ENCODE measurements at places on chromosomes 5 and 9. TPM values are rescaled to one million over a fixed set of nuclear protein-coding genes. Genes with fewer than 3 reads are reported as not detected.

Gene GPX3
- 1,327 TPM for total RNA-seq

Gene CHSY3
- 3.0 TPM for total RNA-seq

Gene RASGEF1C
- total RNA-seq = 0.16 TPM

Gene MLANA
- total RNA-seq = not detected

Gene PCDHB9
- total RNA-seq = 2.4 TPM

Gene CERCAM
- total RNA-seq = 25.5 TPM

Gene PPP3R2
- total RNA-seq = not detected

Gene CARTPT
- total RNA-seq = not detected

Gene FOXD4L5
- 0.09 TPM for total RNA-seq

Gene ABCA1
- total RNA-seq = 26.1 TPM

Gene KIF12
- 202 TPM for total RNA-seq

Gene SLC34A3
- 0.13 TPM for total RNA-seq

Gene ACOT12
- not detected for total RNA-seq

Gene BTNL8
- 0.19 TPM for total RNA-seq

Gene SPATA31D4
- total RNA-seq = not detected

Gene STOML2
- 81.9 TPM for total RNA-seq

Gene GPR151
- not detected for total RNA-seq

All from kidney (tissue), 22 donors.